ENCODE measurements at places on chromosomes 4 and X.

DNA sequence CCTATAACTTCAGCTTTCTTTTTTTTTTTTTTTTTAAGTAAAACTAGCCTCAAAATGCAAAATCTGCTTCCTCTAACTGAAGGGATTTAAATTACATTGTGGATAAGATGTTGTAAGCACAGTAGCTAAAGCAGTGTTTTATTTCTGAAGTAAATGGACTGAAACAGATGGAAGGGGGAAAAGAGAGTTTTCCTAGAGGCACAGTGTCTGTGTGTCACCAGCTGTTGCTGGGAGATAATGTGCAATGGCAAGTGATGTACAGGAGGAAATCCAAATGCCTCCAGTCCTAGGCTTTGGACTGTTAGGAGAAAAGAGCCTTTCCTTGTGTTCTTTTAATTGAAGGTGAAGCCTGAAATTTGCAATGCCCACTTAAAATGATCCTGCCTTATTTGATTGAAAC, 672.1 kb downstream of the GRXCR1 start:
- no peak for DNase-seq

DNA sequence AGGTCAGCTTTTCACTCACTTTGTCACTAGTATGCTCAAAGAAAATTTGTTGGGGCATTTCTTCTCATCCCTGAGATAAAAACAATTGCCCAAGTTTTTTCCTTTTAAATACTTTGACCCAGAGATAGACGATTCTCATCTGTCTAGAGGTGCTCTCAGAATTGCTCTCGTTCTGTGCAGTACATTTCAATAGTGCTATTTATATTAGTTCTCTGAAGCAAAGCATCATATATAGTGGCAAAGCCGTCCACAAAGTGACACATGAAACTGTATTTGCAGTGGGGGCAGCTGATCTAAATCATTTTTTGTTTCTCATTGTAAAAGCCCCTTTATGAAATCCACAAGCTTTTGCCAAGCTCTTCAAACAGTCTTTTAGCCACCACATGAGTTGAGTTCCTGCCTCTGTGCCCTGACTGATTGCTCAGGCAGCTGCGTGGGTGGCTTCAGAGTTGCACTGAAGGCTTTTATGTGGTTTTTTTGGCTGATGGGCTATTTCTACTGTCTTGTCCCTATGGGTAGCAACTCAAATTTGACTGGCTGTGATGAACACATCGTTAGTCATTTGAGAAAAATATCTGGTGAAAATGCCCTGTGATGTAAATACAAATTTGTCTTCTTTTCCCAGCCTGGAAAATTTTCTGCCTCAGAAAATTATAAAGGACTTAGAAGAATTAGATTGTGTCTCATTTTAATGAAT, 119.1 kb upstream of the OTUD4 start:
- DNase-seq, result peak; percentile 5

DNA sequence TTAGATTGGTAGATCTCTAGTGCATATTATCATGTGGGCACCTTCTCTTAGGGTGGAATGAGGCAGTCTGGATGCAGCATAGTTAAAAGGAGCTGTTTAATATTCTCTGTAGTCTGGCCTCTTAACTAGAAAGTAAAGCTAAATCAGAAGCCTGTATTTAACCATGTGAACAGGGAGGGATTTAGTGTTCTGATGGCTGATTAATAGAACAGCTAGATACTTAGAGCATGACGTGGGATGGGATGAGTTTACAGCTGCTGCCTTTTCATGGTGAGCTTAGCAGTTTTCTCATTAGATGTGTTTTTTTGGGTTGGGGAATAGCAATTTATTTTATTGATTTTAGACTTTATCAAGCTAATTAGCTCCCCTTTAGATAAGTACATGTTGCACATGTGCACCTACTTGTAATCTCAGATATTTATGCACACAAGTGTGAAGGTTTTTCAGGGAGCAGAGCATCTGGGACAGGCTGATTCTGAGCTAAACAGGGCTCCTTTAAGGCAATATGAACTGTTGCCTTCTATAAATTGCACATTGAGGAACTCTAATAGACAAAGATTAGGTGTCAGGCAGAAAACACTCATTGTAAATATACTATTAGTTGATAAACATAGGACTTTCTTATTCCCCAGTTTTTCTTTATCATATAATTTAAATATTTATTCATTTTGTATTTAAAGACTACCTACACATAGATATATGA, 34.1 kb downstream of the YIPF6 start:
- DNase-seq, result no peak

GRCh38 chr4:10565166-10565780, 108.0 kb upstream of the ZNF518B start:
- no peak for DNase-seq

DNA sequence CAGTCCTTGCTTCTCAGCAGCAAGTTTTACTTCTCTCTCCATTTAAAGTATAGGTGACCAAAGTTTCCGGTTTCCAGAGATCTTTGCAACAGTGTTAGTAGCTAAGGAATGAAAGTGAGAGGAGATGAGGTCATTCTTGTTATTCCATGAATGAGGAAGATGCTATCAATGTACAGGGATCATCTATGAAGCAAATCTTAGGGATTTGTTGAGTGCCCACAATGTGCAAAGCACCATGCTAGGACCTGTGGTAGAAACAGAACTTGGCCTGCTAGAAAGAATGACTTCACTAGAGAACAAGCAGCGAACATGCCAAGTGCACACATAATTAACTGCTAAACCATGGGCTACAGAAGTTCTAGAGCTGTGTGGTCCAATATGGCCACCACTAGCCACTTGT, 112.5 kb downstream of the MID1 start:
- no peak for DNase-seq

DNA sequence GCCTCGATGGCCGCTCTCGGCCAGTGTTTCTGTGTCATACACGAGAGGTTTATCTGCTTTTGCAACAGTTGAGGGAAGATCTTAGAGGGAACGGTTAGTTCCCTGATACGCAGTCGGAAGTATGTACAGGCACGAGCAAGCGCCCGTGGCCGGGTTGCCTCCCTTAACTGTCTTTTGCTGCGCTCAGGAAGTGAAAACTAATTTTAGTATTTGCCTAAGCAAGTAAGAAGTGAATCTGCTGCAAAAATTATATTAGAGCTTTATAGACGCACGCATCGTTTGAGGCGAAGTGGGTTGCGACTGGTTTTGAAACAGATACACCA, 695 bp downstream of the MTM1 start:
- DNase-seq, result no peak

GRCh38 chrX:115174548-115174947, 14.7 kb upstream of the RBMXL3 start:
- DNase-seq, result no peak

GRCh38 chrX:96838537-96838936, 45.2 kb upstream of the RPA4 start:
- DNase-seq, result no peak

GRCh38 chrX:95945528-95945927, 739.1 kb upstream of the DIAPH2 start:
- no peak for DNase-seq

DNA sequence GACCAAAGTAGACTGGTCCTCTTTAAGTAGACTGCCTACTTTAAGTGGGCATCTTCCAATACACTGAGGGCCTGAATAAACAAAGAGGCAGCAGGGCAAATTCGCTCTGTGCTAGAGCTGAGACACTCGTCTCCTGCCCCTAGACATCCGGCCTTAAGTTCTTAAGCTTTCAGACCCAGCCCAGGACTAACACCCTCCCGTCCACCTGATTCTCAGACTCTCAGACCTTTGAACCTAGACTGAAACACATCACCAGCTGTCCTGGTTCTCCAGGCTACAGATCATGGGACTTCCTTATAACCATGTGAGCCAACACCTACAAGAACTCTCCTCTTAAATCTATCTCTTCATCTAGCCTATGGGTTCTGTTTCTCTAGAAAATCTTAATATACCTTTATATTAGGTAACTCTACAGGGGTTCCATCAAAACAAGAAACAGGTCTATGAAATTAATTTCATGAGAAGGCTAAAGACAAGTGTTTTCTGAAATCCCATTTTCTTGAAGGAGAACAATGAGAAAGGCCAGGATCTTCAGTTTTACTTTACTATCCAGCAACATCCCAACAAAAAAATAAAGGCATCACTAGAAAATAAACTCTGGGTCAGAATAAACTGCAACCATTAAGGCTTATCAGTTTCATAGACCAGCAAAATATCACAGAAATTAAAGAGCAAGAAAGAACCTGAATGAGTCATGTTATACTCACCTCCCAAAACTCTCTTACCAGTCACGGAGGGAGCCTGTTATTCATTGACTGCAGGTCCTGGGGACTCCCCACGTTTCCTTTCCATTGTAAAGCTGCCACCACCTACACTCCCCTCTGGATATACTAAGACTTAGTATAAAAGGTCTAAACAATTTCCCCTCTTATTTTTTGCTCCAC, 14.8 kb downstream of the ADGRA3 start:
- DNase-seq, result no peak

DNA sequence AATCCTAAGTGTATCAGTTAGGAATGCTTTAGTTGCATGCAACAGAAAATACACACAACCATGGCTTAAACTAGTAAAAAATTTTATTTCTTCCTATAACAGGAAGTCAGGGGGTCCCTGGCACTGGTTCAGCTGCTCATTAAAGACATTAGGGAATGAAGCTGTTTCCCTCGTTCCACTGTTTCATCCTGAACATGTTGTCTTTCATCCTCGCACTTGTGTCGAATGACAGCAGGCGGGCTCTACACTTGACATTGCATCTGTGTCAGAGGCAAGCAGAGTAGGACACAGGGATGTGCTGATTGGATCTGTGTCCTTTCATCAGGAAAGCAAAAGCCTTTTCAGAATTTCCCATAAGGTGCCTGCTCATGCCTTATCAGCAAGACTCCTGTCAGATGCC, 22.8 kb upstream of the C1QTNF7 start:
- no peak for DNase-seq

DNA sequence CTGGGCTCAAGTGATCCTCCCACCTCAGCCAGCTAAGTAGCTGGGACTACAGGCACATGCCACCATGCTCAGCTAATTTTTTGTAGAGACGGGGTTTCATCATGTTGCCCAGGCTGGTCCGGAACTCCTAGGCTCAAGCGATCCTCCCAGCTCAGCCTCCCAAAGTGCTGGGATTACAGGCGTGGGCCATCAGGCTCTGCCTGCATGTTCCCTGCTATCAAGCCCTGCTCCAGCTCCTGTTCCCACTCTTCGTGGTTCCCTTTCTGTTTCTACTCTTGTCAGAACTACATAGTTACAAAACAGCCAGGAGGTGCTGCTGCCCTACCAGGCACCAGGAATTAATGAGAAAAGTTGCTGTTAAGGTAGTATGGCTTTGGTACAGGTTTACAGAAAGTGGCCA, 8.7 kb downstream of the TIMP1 start:
- no peak for DNase-seq

DNA sequence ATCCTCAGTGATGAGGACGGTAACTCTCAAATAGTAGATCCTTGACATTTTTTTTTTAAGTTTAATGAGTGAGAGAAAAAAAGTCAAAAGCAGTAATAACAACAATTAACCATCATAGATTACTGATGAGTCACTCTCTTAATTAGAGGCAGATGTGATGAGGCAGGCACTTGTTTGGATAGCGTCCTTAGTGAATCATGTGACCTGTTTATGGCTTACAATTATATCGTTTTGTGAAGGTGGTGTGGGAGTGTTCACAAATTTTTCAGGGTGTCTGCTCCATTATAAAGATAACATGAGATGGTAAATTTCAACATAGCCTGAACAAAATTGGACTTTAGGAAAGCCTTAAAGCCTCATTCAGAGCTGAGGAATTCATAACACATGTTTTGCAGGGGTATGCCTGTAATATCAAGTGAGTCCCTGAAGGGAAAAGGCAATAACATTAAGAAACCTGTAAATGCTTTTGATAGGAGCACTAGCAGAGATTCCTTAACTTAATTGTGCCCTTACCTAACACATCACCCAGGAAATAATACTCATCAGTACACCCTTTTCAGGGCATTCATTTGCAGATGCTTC, 51.9 kb upstream of the XIAP start:
- DNase-seq, result no peak

DNA sequence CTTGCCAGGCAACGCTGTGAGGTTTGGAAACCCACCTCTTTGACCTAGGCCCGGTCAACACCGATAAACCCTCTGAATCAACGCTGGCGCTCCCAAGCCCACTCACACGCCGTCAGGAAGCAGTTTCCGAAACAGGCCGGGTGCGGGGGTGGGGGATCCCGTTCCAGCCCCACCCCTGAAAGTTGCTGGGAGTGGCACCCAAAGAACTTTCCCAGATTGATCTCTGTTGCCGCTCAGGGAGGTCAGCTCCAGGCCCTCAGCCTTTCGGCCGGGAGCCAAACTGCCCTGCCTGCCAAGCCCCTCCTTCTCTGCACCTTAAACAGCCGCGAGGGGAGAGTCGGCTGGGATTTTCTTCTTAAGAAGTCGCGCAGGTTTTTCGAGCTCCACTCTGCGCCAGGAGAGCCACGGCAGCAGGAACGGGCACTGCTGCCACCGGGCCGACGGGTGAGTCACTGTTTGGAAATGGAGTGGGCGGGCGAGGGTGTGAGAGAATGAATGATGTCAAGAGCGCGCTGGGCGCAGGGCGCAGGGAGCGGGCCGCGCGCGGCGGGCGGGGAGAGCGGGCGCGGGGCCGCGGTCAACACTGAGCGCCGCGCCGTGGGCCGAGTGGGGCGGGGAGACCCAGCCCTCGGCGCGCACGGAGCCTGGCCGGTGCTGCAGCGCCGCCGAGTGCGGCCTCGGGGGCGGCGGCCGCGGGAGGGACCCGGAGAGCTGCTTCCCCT, at the start of gene SGMS2:
Gene SGMS2 (plus strand): TSS at position 583 of the 722 bp plus-strand sequence. CDS start 70,622 bp downstream, outside the sequence.
- DNase-seq, result peak; percentile 55

DNA sequence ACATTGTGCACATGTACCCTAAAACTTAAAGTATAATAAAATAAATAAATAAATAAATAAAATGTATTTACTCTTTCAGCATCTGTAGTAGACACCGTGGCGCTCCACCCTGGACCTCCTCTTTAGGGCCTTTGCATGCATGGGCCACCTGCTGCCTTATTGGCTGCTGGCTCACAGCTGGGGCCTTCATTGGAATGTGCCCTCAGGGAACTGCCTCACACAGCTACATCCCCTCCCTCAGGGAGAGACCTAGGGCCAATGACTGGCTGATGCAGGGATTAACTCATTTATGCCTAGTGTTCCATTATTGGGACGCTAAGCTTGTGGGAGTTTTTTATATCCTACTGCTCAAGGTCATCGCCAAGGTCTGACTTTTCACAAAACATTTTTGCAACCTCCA, 302.9 kb upstream of the FTHL17 start:
- DNase-seq, result no peak

GRCh38 chr4:7816771-7817170, 122.9 kb downstream of the AFAP1 start:
- DNase-seq, result no peak

DNA sequence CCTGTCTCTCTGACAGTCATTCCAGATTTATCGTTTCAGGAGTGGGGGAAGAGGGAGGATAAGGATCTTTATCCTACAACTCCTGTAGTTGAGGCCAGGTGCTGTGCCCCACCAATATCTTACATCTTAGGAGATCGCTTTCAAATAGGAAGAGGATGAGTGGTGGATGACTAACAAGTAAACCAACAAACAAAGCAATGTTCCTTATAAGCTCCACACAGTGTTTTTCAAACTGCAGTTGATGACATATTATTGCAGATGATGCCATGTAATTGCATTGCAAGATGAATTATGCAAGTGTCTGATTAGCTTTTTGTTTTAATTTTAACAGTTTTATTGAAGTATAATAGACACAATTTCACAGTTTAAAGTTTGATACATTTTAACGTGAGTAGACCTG, 35.8 kb upstream of the TMEM164 start:
- no peak for DNase-seq
